ENCODE measurements at places on chromosomes 7 and 10. TPM values are rescaled to one million over a fixed set of nuclear protein-coding genes. Genes with fewer than 3 reads are reported as not detected.

The CALML3 gene
- total RNA-seq = not detected

The TMEM184A gene
- total RNA-seq = 0.19 TPM

The MKX gene
- total RNA-seq = 0.09 TPM

The TAS2R3 gene
- 1.2 TPM for total RNA-seq

The PRPS1L1 gene
- total RNA-seq = not detected

The FAM25C gene
- not detected for total RNA-seq

The STEAP4 gene
- not detected for total RNA-seq

The DEPP1 gene
- 237 TPM for total RNA-seq

The TRIM50 gene
- total RNA-seq = not detected

The OR9A2 gene
- not detected for total RNA-seq

The NT5C2 gene
- total RNA-seq = 44.9 TPM

The LRRC4 gene
- total RNA-seq = 1.3 TPM

The RP9 gene
- 14.6 TPM for total RNA-seq

The AMPH gene
- total RNA-seq = 0.09 TPM

The SPDYE5 gene
- not detected for total RNA-seq

The CYP26A1 gene
- total RNA-seq = 0.36 TPM

The PRKCQ gene
- total RNA-seq = 0.75 TPM

The CACNA2D1 gene
- total RNA-seq = 49.0 TPM

All from endothelial cell of coronary artery (primary cell).